ENCODE measurements at places on chromosomes 12 and 14.

- no peak for DNase-seq
- H3K4me3 ChIP-seq = no peak overlapping the region
- no peak overlapping the region for H3K27ac ChIP-seq
- no peaks in the 10 kb centered on the region for H3K27me3 ChIP-seq
- H3K4me1 ChIP-seq = no peaks in the 10 kb centered on the region
- no peaks in the 10 kb centered on the region for H3K36me3 ChIP-seq
These were observed 31.8 kb upstream of the ULK1 start for GRCh38 chr12:131862600-131862993.

- no peak for DNase-seq
- H3K27me3 ChIP-seq = no peaks in the 10 kb centered on the region
- no peak overlapping the region for H3K27ac ChIP-seq
- no peak overlapping the region for H3K4me3 ChIP-seq
These were observed 67.4 kb downstream of the PPP2R5E start for GRCh38 chr14:63475761-63476160.

DNA sequence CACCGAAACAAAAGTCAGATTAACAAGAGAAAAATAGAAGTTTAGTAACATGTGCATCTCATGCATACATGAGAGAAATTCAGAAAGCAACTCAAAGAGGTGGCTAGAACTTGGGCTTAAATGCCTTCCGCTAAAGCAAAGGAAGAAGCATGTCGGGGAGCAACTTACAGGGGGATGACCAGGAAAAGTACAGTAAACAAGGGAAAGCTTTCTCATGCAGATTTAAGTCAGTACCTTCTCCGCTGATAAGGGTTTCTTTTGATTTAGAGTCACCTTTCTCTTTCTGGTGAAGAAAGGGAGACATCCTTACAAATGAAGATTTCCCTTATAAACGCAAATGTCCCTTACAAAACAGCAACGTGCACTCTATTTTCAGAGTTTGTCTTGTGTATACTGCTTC lies 6.0 kb upstream of the RNASE6 start:
- no peaks in the 10 kb centered on the region for H3K36me3 ChIP-seq
- DNase-seq = no peak
- H3K27ac ChIP-seq = no peak overlapping the region

DNA sequence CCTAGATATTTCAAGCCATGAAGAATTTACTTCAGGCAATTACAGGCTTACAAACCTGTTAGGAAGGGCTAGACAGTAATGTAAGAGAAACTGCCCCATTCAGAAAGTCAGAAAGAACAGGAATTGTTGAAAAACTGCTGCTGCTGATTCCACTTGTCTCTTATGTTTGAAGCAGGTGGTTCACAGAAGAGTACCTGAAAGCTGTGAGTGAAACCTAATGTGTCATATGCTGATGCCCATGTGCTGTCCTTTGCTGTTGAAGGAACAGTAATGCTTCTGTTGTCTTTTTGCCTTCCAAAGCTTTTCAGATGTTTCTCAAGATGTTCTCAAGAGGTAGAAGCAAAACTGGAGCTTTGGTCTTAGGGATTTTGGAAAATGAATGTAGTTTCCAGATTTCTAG lies 39.0 kb downstream of the MNAT1 start:
- H3K27ac ChIP-seq = no peak overlapping the region
- DNase-seq = no peak
- H3K27me3 ChIP-seq = no peaks in the 10 kb centered on the region

- H3K4me1 ChIP-seq = no peaks in the 10 kb centered on the region
- DNase-seq = no peak
- H3K4me3 ChIP-seq = no peak overlapping the region
These were observed 91.9 kb downstream of the SYNE3 start for GRCh38 chr14:95424529-95424928.

DNA sequence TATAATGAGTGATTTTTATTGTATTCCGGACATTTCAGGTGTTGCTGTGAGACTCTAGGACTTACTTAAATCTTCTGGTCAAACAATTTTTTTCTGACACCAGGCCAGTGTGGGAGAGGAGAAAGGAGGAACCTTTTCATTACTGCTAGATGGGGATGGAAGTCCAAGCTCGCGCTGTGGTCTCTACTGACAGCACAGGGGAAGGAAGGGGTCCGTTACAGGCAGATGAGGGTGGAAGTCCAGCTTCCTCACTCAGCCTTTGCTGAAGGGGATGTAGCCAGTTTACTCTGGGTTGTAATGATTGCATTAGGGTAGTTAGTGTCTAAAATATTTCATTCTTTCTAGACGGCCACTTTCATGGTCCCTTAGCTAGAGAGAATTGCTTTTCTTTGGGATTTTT lies 26.3 kb upstream of the ST8SIA1 start:
- DNase-seq = no peak
- no peak overlapping the region for H3K27ac ChIP-seq
- H3K27me3 ChIP-seq = no peaks in the 10 kb centered on the region
- H3K4me3 ChIP-seq = no peak overlapping the region

GRCh38 chr12:104467346-104467837 lies 10.6 kb downstream of the CHST11 start:
- peaks cover 61% of the 10 kb centered on the region for H3K4me1 ChIP-seq
- peak overlapping the region; percentile 62 for H3K27ac ChIP-seq
- no peak for DNase-seq
- H3K36me3 ChIP-seq = no peaks in the 10 kb centered on the region

- H3K4me1 ChIP-seq = no peaks in the 10 kb centered on the region
- H3K4me3 ChIP-seq = no peak overlapping the region
- no peak for DNase-seq
- peaks cover 10% of the 10 kb centered on the region for H3K27me3 ChIP-seq
- H3K27ac ChIP-seq = no peak overlapping the region
- H3K36me3 ChIP-seq = no peaks in the 10 kb centered on the region
These were observed 1.7 kb downstream of the TRHDE start for GRCh38 chr12:72273851-72274351.
